ENCODE measurements at places on chromosomes 1 and 21.

GRCh38 chr1:203101813-203102634 lies 16.2 kb upstream of the MYOG start:
- DNase-seq = no peak

DNA sequence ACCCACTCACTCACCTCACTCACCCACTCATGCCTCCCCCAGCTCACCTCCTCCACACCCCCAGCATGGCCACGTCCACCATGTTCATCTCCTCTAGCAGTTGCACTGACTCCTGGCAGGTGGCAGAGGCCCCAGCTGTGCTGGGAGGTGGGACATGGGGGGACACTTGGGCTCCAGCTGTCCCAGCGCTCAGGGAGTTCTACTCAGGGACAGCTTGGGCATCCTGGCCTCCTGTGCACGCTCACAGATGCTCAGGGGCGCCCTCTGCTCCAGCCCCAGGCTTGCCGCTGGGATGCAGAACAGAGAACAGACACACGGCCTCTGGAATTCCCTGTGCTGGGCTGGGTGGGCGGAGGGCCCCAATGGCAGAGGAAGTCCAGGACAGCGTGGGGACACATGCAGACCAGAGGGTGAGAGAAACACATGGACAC lies 5.2 kb downstream of the KRTAP10-8 start:
- no peak for DNase-seq

DNA sequence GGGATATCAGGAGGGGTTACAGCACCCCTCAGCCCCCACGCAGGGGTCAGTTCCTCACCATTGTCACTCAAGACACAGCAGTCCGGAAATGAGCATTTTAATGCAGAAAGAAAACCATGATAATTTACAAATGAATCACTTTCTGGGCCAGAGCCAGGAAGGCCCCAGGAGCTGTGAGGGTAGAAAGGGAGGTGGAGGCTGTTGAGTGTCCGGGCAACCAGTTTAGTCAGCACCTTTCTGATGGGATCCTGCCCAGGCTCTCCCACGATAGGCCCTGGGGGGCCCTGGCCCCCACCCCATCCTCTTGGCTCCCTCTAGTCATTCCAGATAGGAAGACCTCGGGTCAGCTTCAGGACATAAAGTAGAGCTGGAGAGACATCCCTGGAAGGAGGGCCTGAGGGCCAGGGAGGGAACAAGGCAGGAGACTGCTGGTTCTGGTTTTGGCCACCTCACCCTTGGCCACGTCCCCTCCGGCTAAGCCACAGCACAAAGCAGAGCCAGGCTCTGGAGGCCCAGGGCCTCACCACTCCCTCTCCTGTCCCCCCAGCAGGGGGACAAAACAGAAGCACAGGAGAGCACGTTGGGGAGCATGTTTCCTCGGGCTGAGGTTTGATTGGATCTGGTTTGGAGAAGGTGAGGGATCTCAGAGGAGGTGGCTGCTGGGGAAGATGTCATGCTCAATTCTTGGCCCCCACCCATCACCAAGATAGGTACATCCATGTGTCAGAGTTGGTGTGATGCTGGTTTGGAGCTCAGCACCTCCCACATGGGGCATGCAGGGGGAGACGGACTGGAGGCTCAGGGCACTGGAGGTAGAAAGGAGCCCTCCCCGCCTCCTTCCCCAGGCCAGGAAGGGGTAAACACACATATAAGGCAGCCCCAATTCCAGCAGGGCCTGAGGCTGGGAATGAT lies 20.6 kb downstream of the ETNK2 start:
- no peak for DNase-seq

GRCh38 chr1:174393885-174394284 lies 53.9 kb upstream of the GPR52 start:
- no peak for DNase-seq

GRCh38 chr21:17903029-17903806 lies 84.1 kb upstream of the C21orf91 start:
- peak; percentile 16 for DNase-seq

GRCh38 chr1:59165353-59165752 lies 131.5 kb upstream of the FGGY start:
- DNase-seq = no peak

- DNase-seq = no peak
Measured at GRCh38 chr1:150628766-150629114, 672 bp downstream of the ENSA start.

- no peak for DNase-seq
Measured at GRCh38 chr1:230356869-230357794, 69.0 kb downstream of the PGBD5 start.

GRCh38 chr1:17539118-17539476 lies 401 bp upstream of the ARHGEF10L start:
- no peak for DNase-seq

- DNase-seq = no peak
Measured at GRCh38 chr1:147168626-147169058, 3.6 kb downstream of the PRKAB2 start.

DNA sequence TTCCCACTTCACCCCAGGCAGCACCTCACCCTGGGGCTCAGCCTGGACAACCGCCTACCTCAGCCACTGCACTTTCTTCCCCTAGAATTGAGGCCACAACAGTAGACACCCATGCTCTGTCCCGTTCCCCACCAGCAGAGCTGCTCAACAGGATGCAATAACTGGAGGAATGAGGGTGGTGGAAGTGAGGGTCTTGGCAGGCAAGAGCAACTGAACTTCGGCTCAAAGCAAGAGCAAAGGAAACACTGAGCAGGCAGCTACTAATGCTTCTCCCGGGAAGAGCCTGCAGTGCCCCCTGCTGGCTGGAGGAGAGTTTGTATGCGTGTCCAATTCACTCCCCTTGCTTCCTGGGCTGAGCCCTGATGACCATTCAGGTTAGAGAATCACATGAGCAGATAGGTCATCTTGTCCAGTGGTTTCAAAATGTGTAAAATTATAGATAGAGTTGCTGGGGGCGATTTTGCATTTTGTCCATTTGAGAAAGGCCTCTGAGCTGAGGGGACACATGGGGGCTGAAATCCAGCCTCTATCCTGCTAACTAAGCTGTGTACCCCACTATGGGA lies 13.9 kb downstream of the NT5C1A start:
- DNase-seq = peak; percentile 64

DNA sequence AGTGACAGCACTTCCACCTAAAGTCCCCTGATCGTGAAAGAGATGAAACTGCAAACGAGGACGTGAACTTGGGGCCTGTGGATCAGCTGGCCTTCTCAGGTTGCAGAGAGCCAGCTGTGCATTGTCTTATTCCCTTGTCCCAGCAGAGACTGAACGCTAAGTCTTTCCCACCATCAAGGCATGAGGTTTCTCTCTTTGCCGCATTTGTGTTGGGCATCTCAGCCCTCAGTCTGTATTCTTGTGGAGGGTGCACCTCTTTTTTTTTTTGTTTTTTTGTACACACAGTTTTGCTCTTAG lies 71.4 kb downstream of the KIF26B start:
- no peak for DNase-seq

- no peak for DNase-seq
Measured at GRCh38 chr1:29599826-29600225, 363.5 kb downstream of the PTPRU start.

GRCh38 chr1:232690285-232690935 lies 60.5 kb upstream of the SIPA1L2 start:
- DNase-seq = no peak
